ENCODE measurements at places on chromosomes 5 and 9. TPM values are rescaled to one million over a fixed set of nuclear protein-coding genes. Genes with fewer than 3 reads are reported as not detected.
A peak's percentile ranks its signal among the peaks of the same experiment; 100 is the strongest.

DNA sequence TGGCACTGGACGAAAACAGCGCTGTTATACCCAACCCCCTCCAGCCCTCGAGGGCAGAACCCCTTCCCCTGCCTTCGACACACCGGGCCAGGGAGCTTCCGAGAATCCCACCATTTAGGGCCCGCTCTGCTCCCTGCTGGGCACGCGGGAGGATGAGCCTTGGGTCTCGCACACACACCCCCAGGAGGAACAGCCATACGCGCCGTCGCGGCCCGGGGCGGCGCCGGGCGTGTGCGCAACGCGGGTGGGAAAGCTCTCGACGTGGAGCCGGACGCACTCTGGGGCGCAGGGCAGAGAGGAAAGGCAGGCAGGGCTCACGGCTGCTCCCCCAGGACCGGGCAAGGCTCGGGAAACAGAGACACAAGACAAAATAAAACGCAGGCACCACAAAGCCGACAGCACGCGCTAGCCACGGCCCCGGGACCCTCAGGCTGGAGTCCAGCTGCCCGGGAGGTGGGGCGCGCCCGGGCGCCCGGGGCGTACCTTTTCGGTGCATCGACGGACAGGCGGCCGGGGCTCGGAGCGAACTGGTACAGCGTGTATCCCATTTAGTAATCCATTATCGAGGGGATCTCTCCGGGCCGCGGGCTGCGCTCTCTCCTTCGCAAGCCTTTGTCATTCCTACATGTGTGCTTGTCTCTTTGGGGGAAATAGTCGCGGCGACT is 789 bp downstream of the SEMA6A start:
- DNase-seq, result peak; percentile 88

GRCh38 chr5:36685631-36686288 is 79.4 kb downstream of the SLC1A3 start:
- DNase-seq, result no peak

GRCh38 chr5:69364414-69364813 is 4.9 kb downstream of the AK6 start:
- DNase-seq, result no peak

- no peak for DNase-seq
Observed at GRCh38 chr5:64925123-64925522, 156.4 kb downstream of the CWC27 start.

BTNL9 gene
- total RNA-seq, result 26.6 TPM

CARD9 gene
- 4.2 TPM for total RNA-seq

GRCh38 chr5:105917189-105917588 is 1753.5 kb downstream of the EFNA5 start:
- DNase-seq, result no peak

- no peak for DNase-seq
Observed at GRCh38 chr9:23733495-23734078, 92.5 kb downstream of the ELAVL2 start.

GRCh38 chr9:97889941-97890887 is 32.1 kb downstream of the TRMO start:
- DNase-seq, result no peak

GRCh38 chr9:35158501-35159280 is 3.1 kb upstream of the UNC13B start:
- no peak for DNase-seq

- no peak for DNase-seq
Observed at GRCh38 chr5:140311011-140311467, 8.1 kb upstream of the PFDN1 start.

DNA sequence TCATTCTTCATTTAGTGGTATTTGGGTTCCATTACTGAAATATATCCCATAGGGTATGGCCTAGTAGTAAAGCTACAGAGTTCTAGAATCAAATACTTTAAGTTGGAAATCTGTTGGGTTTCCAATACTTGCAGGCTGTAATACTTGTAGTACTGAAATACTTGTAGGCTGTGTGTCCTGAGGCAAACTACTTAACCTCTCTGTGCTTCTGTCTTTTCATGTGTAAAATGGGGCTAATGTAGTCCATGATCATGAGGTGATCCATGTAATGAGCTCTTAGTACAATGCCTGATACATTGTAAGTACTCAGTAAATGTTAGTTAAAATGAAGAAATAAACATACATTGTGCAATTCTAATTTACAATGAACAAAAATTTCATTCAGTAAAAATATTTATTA is 368.9 kb downstream of the CSNK1G3 start:
- DNase-seq, result no peak

- no peak for DNase-seq
Observed at GRCh38 chr9:68998812-68999211, 15.1 kb downstream of the PRKACG start.

DNA sequence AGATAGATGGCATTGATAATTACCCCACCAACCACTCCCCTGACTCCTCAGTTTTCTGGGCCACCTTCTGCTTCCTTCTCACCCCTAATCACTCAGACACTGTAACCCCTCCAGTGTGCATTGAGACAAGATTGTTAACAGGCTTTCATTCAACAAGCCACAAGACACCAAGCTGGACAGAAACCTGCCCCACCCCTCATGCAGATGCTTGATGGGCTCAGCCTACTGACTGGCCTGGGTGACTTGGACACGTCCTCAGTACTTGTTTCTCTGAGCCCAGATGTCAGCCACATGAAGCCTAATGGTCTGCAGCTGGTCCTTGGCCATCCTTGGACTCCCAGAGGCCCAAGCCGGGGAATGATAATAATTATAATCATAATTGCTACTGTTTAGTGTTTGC is 71.4 kb upstream of the SMIM23 start:
- peak; percentile 79 for DNase-seq

DNA sequence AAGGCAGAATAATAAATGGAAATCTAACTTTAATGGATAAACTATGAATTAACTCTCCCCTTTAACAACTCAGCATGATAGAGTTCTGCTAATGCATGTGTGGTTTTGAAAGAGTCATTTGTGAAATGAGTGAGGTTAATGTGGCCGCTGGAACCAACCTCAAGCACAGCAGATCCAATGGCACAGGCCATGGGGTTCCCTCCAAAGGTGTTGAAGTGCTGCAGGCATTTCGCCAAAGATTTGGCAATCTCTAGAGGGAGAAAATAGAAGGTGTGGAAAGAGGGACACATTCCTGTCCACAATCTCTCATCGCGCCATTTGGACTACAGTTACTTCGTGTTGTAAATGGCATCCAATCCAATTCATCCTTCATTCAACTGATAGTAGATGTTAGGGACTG is 35.0 kb downstream of the AGXT2 start:
- DNase-seq, result no peak

TPM2 gene
- 190 TPM for total RNA-seq

GRCh38 chr5:124743602-124744169 is 2.8 kb downstream of the ZNF608 start:
- DNase-seq, result no peak

- DNase-seq, result no peak
Observed at GRCh38 chr5:14922456-14922855, 50.9 kb upstream of the ANKH start.

- no peak for DNase-seq
Observed at GRCh38 chr9:69130456-69131441, 43.3 kb upstream of the TJP2 start.

- DNase-seq, result no peak
Observed at GRCh38 chr5:141771031-141771430, 89.0 kb upstream of the ARAP3 start.

DNA sequence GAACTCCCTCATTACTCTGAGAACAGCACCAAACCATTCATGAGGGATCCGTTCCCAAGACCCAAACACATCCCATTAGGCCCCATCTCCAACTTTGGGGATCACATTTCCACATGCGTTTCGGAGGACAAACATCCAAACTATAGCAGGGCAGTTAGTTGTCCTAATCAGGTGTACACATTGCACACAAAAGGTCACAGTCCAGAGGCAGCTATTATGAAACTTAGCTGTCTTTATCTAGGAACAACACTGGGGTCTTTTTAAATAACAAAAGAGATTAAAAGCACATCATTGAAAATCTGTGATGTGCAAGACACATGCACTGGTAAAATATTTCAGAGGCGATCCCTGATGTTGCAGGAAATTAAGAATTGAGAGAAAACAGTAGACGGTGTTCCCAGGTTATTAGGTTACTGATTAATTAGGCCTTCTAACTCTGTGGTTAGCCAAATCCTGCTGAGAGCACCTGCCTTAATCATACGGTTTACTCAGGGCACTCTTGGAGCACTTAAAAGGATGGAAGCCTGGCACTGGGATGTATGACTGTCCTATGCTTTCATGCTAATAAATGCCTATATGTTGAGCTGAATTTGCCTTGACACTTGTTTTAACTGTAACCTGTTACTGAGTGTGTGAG is 1574.5 kb upstream of the WWC1 start:
- no peak for DNase-seq

CA9 gene
- total RNA-seq, result 3.2 TPM

CEMIP2 gene
- 30.7 TPM for total RNA-seq

TNFSF8 gene
- total RNA-seq, result 1.2 TPM

GADD45G gene
- total RNA-seq, result 25.4 TPM

GRCh38 chr5:151115272-151115905 is 34.6 kb upstream of the TNIP1 start:
- peak; percentile 68 for DNase-seq

DNA sequence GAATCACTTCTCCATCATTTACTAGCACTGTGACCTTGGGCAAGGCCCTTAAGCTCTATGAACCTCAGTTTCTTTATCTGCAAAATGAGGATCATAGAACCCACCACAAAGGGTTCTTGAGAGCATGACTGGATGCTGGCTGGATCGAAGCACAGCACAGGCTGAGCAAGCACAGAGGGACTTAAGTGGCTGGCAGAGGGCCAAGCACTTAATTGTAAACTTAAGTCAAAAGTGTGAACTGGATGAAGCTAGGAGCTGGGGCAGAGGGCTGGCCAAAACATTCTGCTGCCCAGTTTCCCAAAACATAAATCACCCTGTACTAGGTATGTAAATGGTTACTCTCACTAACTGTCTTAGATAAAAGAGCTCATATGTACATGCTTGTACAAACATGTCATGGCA is 112.3 kb upstream of the WWC1 start:
- no peak for DNase-seq

FST gene
- 7.0 TPM for total RNA-seq

DNA sequence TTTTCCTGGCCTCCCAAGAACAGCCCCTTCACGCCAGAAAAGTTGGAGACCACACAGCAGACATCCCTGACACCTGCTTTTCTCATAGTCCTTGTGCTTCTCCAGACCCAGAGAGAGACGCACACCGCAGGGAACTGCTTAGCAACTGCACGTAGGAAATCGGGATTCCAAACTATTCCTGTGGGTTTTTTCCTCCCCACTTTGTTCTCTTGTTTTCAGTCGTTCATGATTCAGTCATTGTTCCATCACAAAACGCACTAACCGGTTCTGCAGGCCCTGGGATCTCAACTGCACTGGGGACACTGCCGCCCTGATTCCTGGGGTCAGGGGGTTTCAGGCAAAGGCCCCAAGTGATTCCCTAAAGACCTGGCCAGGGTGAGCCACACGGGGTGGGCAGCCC is 588.0 kb upstream of the KLF4 start:
- no peak for DNase-seq

GRCh38 chr9:32550150-32550561 is 2.0 kb upstream of the SMIM27 start:
- DNase-seq, result no peak

REEP2 gene
- 1.4 TPM for total RNA-seq

DNA sequence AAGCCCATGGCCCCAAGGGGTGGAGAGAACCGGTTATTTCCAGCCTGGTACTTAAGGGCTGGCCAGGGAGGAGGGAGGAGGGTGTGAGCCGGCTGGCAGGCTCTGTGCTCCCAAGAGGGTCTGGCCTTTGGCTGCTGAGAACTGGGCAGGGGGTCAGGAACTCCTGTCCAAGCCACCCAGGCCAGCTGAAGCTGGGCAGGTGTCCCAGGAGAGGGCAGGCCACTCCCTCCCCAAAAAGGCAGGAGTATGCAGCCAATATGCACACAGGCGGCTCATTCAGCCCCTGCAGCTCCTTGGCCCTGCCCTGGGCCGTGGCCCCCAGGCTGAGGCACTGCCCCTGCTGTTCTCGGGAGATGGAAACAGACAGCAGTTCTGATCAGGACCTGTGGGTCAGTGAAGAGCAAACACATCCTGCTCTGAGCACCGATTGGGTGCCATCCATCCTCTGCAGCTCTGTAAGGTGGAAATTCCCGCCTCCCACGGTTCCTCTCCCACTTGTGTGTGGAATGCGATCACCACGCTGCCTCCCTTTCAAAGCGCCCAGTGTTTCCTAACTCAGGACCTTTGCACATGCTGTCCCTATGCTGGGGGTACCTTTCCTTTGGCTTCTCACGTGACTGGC is 17.1 kb upstream of the KIF12 start:
- DNase-seq, result peak; percentile 70

DNA sequence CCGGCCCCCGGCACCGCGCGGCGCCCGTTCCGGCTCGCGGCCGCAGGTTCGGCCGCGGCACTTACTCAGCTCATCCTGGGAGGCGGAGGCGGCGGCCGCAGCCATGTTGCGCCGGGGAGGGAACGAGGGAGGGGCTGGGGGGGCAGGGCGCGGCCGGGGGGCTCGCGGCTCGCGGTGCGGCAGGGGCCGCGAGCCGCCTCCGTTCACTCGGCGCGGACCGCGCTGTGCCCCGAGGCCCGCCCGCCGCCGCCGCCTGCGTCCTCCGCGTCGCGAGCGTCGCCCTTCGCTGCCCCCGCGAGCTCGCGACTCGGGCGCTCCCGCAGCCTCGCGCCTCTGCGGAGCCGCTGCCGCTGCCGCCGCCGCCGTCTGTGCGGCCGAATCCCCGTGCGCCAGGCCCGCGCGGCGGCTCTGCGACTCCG is 735 bp downstream of the ECPAS start:
- no peak for DNase-seq

GRCh38 chr9:34498553-34498952 is 24.2 kb downstream of the ENHO start:
- DNase-seq, result no peak

GRCh38 chr9:131160416-131161112 is 35.2 kb downstream of the NUP214 start:
- no peak for DNase-seq

GRCh38 chr5:23332650-23333251 is 174.7 kb upstream of the PRDM9 start:
- no peak for DNase-seq

DNA sequence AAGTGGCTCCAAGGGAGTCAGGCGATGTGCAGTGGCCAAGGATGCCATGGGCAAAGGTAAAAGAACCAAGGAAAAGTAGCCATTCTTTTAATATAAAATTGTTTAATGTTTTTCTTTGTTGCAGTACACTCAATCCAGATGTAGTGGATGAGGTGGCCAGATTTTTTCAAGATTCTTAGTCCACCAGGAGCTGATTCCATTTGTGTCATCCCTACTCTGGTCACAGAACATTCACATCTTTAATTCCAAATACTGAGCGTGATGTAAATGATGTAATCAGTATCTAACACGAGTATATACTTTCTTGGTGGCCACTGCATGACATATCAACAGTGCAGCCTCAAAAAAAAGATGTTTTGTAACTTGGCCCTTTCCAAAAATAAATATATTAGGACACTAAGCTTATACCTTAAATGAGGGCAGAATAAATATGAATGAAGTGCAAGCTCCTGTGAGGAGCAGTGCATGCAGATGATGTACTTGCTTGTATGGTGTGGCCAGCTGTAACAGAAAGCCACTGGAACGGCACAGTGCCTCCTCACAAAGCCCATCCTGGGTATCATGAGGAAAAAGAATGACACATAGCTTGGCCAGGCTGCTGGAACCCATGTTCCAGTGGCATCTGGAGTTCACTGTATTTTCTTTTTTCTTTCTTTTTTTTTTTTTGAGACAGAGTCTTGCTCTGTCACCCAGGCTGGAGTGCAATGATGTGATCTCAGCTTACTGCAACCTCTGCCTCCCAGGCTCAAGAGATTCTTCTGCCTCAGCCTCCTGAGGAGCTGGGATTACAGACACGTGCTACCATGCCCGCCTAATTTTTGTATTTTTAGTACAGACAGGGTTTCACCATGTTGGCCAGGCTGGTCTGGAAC is 6.5 kb upstream of the SPATA24 start:
- no peak for DNase-seq

- DNase-seq, result no peak
Observed at GRCh38 chr9:111994831-111995458, 98.3 kb downstream of the UGCG start.

PCDHB13 gene
- total RNA-seq, result 4.8 TPM
